ENCODE measurements at places on chromosomes 1 and 21.

- no peak for DNase-seq
These were observed 3.1 kb downstream of the CCDC190 start for GRCh38 chr1:162857850-162858249.

DNA sequence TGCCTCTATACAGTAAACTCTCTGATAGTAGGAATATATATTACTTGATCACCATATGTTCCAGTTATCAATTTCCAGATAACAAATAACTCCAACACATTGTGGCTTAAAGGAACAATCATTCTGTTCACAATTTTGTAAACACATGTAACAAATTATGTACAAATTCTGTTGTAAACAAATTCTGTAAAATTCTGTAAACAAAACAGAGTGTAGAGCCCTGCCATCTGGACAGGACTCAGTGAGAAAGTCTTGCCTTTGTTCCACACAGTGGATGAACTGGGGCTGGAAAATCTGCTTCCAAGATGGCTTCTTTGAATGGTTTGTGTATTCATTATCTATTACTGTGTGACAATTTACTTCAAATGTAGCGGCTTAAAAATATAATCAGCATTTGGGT lies 69.0 kb upstream of the LRRC7 start:
- DNase-seq: no peak

DNA sequence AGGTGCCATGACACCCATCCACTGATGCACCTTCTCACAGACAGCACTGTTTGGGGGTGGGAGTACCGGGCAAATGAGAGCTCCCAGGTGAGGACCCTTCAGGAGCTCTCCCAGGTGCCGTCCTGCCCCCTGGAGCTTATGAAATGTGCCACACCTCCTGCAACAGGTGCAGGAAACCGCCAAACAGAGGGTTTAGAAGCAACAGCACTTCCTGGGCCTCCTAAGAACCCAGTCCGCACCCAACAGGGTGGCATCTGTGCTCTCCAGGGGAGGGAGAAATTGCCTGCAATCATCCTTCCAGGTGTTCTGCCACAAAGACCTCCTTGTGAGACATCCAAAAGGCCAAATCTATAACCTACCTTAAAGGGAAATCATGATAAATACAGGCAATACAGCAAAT lies 87.7 kb upstream of the ATP1B1 start:
- DNase-seq: no peak

- DNase-seq: no peak
These were observed 24.8 kb downstream of the LYPD8 start for GRCh38 chr1:248730507-248731335.

DNA sequence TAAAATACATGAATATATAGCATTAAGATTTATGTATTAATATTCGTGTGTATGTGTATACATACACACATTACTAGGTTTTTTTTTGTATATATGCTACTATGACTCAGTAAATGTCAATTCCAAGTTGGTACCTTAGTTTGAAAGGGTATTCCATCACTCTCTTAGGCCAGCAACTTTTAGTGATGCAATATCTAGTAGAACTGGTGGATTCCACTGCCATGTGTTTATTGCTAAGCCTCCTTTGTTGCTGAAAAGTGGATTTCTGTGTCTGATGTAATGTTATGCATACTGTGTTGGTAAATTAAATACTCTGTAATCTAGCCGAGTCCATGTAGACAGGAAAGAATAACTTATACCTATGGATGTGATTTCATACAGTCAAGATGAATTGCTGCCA lies 16.9 kb upstream of the COL11A1 start:
- no peak for DNase-seq

DNA sequence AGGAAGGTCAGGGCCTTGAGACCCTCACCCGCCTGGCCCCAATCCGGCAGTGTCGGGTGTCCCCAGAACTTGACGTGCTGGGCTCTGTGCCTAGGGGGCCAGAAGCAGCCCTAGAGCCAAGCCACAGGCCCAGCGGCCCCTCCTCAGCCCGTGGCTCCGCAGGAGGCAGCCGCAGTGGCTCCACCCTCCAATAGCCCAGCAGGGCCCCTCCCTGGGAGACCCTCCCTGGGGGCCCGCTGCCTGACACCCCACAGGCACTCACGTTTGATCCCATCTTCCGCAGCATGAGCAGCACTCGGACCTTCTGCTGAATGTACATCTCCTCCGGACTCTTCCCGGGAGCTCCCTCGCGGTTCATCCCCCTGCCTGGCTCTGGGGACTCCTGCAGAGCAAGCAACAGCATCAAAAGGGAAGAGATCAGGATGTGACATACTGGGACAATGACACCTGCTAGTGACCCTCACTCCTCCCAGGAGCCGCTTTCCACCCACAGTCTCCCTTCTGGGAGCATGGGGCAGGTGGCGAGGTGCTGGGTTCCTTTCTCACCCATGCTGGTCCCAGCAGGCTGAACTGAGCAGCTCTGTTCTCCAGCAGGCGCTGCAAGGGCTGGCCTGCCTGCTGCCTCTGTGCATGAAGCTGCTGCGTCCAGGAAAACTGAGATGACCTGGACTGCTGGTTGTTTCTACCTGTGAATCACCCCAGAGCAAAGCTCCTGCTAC lies 38.2 kb downstream of the CTNNBIP1 start:
- no peak for DNase-seq

- no peak for DNase-seq
These were observed 3.6 kb upstream of the BACH1 start for GRCh38 chr21:29295066-29295650.

DNA sequence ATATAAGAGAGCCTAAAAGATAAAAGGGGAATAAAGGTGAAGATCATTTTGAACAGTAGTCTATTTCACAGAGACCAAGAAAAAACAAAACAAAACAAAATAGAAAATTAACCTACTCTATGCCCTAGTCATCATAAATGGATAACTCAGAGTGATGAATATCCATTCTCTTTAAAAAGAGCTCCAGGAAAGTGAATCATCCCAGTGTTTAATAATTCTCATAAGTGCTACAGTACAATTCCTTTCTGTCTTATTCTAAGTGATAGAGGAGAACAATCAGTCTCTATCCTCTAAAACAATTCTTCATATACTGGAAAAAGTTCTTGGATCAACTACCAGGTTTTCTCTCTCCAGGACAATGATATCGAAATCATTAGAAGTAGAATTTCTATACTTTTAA lies 45.8 kb downstream of the GDAP2 start:
- DNase-seq: no peak

DNA sequence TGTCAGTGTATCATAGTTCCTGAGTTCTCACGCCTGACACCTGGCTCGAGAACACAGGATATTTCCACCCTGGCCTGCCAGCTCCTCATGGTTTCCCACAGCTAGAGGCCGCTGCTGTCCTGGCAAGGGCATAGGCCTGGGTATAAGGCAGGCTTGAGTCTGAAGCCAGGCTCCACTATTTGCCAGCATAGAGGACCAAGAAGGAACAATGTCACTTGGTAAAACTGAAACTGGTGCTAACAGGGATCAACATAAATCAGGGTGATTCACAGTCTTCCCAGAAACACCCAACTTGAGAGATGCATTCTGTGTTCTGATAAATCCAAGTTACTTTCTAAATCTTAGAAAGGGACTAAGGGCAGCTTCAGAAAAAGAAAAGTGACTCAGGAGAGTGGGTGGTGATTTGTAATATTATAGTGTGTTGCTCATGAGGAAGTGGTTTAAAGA lies 6.9 kb upstream of the S100A2 start:
- no peak for DNase-seq

- DNase-seq: no peak
These were observed 49.3 kb downstream of the PTGFR start for GRCh38 chr1:78540048-78540447.

DNA sequence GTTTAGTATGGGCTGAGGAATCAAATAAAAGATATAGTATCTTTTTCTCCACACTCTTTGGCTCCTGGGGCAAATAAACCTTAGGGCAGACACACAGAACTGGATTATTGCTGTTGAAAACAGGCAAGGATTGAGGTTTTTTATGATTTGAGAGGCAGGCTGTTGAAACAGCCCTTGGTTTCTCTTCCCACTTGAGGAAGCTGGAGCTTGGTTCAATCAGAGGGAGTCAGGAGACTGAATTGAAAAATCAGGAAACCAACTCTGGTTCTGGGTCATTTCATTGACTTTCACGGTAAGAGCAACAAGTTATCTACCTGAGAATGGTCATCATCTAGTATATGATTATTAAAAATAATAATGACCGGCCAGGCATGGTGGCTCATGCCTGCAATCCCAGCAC lies 108.4 kb downstream of the CNIH3 start:
- DNase-seq: no peak

All from stimulated activated CD8-positive, alpha-beta memory T cell treated with anti-CD3 and anti-CD28 coated beads, Interleukin-12 subunit alpha, Interleukin-12 subunit beta, amount 100 ng/mL, for 1 hour (primary cell).